ENCODE measurements at places on chromosomes 1 and 21.

DNA sequence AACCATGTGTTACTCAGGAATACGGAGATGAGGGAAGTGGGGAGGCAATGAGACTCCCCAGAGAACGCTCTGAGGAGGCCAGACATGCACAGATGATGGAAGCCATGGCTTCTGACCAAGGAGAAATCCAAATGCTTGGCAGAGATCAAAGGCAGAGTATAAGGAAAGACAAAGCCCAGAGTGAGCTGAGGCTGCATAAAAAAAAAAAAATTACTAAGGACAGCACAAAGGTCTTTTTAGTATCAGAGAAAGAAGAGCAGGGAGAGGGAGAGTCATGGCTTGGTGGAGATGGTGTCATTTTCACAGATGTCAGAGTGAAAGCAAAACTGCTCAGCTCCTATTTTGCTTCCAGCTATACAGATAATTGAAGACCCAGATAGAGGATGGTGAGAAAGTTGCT lies 8.1 kb upstream of the NCF2 start:
- DNase-seq: no peak

GRCh38 chr1:112723511-112723839 lies 8.3 kb upstream of the PPM1J start:
- no peak for DNase-seq

DNA sequence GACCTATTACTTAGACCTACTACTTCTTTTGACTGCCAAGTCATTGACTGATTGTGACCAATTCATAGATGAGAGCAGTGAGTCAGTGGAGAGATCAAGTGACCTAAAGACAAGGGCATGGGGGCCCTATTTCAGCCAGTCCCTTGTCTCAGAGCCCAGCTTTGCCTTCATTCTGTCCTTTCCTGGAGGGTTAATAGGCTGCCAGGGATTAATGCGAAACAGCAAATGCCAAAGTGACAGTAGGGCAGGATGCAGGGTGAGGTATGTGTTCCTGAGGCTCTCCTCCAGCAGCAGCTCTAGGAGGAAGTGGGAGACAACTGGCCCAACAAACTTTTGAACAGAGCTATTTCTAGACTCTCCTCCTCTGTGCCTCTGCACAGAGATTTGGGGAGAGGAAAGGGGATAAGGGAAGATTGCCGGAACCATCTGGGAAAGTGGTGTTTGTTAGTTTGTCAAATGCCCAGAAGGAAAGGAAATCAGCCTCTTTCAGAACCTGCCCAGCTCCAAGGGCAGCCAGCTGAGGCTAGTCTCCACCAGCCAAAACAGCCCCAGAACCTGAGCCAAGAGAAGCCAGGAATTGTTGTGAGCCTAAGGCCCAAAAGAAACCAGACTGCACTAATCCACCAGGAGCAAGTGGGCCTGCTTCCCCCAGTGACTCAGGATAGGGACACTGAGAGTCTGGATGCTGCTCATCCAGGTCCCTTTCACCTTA lies 4.9 kb upstream of the S100A3 start:
- DNase-seq: no peak

DNA sequence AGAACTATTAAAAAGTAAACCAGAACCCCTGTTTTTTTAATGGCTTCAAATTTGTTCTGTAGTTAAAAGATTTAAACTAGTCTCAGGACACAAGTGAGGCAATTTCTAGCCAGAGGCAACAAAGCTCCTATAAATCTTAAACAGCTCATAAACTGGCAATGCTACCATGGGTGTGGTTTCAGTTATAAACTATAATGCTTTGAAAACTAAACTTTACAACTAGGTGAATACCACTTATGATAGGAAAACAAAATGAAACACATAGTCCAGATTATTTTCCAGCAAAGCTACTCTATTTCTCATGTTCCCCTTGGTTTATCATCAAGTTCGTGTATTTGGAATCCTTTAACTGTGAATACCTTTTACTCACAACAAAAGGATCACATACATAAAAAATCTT lies 282.5 kb downstream of the VAV3 start:
- DNase-seq: no peak

DNA sequence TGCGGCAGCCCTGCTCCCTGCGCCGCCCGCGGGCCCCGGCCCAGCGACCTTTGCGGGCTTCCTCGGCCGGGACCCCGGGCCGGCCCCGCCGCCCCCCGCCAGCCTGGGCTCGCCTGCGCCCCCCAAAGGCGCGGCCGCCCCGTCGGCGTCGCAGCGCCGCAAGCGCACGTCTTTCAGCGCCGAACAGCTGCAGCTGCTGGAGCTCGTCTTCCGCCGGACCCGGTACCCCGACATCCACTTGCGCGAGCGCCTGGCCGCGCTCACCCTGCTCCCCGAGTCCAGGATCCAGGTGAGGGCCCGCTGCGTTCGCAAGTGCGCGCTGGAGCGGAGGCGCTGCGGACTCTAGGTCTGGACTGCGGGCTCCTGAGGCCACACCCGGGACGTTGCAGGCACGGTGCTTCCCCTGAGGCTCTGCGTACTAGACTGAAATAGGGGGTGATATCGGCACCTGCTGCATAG lies 351 bp downstream of the MIXL1 start:
- no peak for DNase-seq

- no peak for DNase-seq
Measured at GRCh38 chr1:214349781-214350180, 68.8 kb downstream of the SMYD2 start.

DNA sequence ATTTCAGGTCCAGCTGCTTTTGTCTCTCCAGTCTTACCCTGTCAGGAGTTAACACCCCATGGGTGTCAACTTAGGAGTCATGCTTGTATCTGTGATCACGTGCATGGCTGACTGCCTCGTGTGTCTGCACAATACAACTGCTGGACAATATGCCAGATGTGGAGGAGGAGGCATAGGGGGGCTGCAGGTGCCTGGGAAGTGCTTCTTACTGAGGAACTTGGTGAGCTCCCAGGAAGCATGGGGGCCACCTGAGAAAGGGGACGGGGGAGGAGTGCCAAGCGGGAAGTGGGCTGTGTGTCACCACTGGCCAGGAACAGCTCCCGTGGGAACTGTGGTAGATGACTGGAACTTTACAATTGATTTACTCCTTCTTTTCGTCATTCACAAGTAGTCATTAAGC lies 9.5 kb downstream of the RHEX start:
- no peak for DNase-seq

DNA sequence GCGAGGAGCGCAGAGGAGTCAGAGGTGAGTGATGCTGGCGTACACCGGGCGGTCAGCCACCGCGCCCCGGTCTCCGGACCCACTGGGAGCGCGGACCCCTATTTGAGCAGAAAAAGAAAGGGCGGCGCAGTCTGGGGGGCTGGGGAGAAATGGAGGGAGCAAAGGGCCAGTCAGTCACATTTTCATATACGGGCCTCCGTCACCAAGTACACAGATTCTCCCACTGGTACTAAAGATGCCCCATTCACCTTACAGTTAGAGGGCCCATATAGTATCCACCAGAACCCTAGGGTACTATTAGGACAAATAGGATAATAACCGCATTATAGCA lies 573 bp downstream of the C2CD4D start:
- no peak for DNase-seq

GRCh38 chr21:44550807-44551206 lies 498 bp downstream of the KRTAP10-2 start:
- no peak for DNase-seq

DNA sequence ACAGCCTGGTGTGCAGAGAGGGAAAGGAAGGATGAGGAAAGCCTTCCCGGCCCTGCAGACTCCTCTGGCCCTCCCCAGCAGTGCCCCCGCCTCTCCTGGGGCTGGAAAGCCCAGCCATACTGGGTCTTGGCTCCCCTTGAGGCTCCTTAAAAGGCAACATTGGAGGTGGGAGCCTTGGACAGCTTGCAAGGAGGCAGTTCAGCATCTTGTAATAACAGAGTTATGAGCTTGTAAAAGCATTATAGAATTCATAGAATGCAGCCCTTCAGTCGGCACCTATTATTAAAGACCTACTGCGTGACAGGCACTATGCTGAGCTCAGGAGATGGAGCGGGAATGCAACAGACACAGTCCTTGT lies 4.2 kb downstream of the TINAGL1 start:
- DNase-seq: no peak

- DNase-seq: no peak
Measured at GRCh38 chr1:204812842-204813241, 57.8 kb upstream of the NFASC start.

DNA sequence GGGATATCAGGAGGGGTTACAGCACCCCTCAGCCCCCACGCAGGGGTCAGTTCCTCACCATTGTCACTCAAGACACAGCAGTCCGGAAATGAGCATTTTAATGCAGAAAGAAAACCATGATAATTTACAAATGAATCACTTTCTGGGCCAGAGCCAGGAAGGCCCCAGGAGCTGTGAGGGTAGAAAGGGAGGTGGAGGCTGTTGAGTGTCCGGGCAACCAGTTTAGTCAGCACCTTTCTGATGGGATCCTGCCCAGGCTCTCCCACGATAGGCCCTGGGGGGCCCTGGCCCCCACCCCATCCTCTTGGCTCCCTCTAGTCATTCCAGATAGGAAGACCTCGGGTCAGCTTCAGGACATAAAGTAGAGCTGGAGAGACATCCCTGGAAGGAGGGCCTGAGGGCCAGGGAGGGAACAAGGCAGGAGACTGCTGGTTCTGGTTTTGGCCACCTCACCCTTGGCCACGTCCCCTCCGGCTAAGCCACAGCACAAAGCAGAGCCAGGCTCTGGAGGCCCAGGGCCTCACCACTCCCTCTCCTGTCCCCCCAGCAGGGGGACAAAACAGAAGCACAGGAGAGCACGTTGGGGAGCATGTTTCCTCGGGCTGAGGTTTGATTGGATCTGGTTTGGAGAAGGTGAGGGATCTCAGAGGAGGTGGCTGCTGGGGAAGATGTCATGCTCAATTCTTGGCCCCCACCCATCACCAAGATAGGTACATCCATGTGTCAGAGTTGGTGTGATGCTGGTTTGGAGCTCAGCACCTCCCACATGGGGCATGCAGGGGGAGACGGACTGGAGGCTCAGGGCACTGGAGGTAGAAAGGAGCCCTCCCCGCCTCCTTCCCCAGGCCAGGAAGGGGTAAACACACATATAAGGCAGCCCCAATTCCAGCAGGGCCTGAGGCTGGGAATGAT lies 20.6 kb downstream of the ETNK2 start:
- DNase-seq: no peak

- DNase-seq: no peak
Measured at GRCh38 chr1:238898856-238899255, 487.5 kb upstream of the CHRM3 start.

DNA sequence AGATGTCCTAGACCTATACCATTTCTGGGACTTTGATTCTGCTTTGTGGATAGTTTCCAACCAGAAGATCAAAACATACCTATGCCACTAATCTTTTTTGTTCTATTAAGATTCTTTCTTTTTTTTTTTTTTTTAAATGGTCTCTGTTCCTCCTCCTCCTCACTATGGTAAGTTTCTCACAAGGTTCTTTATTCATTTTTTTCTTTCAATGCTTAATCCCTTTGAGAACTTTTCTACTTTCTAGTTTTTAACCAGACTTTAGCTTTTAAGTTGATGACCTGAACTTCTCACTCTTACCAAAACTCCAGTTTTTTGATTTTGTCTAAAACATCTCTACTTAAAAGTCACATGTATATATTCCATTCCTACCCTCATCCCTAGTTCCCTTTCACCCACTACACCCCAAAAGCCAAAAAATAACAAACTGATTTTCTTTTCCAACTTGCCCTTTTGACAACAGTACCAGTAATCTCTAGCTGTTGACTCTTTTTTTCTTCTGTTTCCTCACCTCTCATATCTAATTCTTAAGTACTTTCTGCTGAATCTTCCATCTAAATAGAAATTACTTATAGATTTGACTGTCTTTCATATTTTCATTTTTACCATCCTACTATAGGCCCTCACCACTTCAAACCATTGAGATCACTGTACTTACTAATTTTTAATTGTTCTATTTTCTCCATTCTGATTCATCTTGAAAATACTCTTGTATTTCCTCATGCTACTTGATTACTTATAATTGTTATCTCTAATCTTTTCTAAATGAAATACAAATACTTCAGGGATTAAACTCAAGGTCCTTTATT lies 6.1 kb downstream of the CEPT1 start:
- DNase-seq: no peak

DNA sequence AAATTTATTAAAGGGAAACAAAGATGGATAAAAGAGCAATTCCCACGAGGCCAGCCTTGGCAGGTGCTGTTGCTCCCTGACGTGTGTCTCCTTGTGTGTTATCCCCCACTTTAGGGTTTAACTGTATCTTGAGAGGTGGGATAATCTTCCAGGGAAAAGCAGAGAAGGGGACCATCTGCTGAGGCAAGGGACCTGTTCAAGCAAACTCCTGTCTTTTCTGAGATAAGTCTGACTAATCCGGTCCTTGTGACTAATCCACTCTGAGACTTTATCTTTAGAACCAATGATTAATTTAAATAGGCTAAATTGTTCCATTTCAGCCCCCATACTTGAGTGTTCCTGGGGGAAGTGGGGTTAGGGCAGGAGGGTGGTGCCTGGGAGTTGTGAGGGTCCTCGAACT lies 163.6 kb downstream of the CAMTA1 start:
- no peak for DNase-seq

- no peak for DNase-seq
Measured at GRCh38 chr1:20220036-20220435, 33.7 kb upstream of the PLA2G2C start.

DNA sequence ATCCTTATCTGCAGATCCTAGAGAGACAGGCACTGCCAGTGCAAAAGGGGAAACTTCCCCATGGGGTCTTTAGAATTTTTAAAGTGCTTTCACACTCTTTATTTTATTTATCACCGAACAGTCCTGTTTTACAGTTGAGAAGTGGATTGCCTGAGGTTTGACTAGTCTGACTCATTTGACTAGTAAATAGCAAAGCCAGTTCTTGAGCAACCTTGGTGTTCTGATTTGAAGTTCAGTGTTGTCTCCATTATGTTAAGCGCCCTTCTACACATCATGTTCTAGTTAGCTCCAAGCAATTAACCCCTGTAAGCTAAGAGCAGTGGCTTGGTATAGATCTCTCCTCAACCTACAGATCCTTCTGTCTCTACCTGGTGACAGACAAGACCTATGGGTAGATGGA lies 262.9 kb downstream of the CACNA1E start:
- no peak for DNase-seq

DNA sequence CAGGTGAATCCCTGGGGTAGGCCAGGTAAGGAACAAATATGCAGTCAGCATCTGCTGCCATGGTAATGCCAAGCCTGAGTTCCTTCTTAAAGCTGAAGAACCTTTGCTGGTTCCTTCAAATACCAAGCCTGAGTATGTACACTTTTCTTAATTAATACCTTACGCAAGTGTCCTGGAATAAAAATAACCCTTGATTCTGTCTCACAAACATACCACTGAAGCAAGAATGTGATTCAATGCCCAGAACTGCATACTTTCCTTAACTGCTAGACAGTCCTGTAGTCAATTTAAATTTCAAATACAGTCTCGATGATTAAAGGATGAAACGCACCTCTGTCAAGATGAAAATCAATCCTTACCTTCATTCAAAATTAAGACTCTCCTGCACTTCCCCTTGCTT lies 634.0 kb upstream of the CHRM3 start:
- DNase-seq: no peak

GRCh38 chr21:39632796-39633442 lies 20.2 kb downstream of the B3GALT5 start:
- no peak for DNase-seq

Measured in T-helper 1 cell (primary cell).